ENCODE measurements at places on chromosomes 5 and 9.

DNA sequence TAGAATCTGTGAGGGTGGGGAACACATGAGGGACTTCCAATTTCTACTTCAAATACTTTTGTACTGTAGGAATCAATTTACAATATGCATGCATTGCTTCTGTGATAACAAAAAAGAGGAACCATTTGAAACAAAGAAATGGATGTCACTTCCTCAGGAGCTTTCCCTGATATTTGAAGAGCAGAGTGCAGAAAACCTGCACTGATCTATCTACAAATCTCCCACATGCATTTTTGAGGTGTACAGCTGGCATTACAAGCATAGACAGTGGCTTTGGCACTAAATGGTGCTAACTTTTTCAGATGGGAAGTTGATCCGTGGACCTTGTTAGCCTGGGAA, 27.7 kb downstream of the YIPF5 start:
- no peak for DNase-seq

GRCh38 chr9:105639936-105640335, 22.3 kb upstream of the TAL2 start:
- no peak for DNase-seq

DNA sequence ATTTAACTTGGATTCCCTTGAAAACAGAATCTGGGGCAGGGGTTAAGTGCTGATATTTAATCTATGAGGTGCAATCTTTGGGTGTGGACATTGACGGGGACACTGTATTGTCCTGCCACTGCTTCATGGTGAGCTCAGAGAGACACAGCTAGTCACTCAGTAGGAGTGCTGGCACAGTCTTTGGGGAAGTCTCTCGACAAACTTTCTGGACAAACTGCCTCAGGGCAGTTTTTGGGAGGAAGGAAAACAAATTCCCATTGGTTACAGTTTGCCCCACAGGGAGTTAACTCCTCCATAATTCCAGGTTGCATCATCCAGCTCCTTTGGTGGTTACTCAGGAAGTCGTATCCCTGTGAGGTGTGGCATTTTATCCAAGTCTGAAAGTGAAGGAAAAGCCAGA, 17.9 kb downstream of the HNRNPK start:
- no peak for DNase-seq

DNA sequence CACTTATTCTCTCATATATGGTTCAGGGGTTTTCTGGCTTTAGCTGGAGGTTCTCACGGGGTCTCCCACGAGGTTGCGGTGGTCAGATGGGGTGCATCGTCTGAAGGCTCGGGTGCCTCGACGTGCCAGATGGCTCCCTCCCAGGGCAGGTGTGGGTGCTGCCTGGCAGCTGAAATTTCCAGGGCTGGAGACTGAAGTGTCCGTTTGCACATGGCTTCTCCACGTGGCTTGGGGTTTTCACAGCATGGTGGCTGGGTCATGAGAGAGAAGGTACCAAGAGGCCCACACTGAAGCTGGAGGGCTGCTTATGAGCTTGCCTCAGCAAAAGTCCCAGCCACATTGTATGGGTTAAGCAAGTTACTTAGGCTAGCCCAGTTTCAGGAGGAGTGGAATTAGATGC, 218.6 kb downstream of the AGTPBP1 start:
- no peak for DNase-seq

DNA sequence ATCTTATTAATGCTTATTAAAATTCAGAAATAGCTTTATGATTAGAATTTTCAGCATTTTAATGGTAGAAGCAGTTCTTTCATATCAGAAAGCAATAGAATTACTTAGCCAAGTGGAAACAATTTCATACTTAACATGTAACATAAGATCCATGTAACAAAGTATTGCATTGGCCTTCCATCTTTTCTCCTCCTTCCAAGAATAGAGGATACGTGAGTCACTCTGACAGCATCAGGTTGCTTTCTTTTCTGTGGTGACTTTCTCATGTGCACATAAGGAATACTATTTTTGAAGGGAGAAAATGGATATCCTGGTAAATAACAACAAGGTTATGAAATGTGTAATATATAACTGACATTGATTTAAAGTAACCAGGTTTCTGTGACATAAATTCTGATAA, 272.2 kb downstream of the ANXA1 start:
- no peak for DNase-seq

DNA sequence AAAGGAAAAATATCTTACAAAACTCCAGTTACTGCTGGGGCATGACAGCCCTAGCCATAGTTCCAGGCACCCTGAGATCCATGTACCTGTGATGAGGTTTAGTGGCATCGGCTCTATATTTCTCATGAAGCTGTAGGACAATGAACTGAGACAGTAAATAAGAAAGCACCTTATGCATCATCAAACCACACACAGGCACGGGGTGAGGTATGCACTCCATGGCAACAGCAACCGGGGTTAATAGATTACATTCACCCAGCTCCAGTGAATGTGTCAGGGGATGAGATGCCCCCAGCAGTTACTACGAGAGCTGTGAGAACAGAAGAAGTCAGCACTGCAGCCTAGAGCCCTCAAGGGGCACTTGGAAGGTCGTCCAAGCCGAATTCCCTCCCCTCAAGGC, 162.0 kb upstream of the S1PR3 start:
- DNase-seq: no peak

- no peak for DNase-seq
Observed at GRCh38 chr9:112184946-112185345, 9.8 kb upstream of the SUSD1 start.

- no peak for DNase-seq
Observed at GRCh38 chr5:179345433-179346321, at the start of gene ADAMTS2. Gene ADAMTS2 (minus strand): TSS chr5:179345461. CDS start chr5:179345328, 133 bp downstream.

GRCh38 chr9:89478821-89479668, 18.9 kb downstream of the SEMA4D start:
- no peak for DNase-seq

GRCh38 chr9:135828656-135829055, 78.7 kb downstream of the CAMSAP1 start:
- no peak for DNase-seq

DNA sequence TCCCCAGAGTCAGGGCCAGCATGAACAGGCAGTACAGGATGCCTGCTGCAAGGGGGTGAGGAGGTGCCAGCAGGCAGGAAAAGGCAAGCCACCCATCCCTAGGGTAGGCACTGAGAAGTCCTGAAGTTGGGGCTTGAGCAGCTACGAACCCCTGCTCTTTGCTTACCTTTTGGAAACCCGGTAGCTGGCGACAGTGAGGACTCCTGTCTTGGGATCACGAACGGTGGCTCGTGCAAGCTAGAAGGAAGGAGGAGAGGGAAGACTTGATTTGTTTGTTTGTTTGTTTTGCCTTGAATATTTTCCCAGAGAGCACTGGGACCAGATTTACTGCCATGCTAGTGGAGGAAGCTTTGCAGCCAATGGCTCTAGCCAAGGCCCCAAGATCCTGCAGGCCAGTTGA, 23.7 kb downstream of the P4HA2 start:
- no peak for DNase-seq

DNA sequence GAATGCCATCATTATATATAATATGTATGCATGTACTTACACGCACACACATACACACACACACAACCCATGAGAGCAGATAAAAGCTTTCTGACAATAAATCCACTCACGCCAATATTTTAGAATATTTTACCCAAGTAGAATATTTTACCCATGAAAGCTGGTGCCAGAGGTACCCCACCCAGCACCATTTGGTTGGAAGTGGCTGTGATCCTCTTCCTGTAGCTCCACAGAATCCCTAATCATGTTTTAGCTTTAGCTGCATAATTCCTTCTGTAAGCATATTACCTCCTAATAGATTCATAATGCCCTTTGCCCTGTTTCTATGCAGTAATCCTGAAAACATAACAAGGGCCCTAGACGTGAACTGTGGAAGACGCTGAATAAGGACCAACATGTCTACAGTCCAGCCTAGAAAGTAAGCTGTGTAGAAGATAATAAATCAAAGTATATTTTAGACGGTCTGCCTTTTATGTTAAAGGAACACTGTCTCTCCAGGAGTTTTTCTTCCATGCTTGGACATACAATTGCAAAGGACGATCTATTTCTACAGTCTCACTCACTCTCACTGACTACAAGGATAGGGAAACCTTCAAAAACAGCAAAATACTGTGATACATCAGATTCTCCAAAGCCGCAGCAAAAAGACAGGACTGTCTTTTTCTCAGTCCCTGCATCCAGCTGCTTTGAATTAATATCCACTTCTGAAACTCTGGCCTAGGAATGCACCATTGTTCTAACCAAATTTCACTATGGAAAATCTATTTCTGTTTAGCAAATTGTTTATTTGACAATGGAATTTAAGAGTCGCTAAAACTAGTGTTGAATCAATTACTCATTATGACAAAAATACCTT, 98.2 kb downstream of the USP20 start:
- DNase-seq: no peak

GRCh38 chr9:99748676-99749075, 73.0 kb upstream of the NR4A3 start:
- no peak for DNase-seq

DNA sequence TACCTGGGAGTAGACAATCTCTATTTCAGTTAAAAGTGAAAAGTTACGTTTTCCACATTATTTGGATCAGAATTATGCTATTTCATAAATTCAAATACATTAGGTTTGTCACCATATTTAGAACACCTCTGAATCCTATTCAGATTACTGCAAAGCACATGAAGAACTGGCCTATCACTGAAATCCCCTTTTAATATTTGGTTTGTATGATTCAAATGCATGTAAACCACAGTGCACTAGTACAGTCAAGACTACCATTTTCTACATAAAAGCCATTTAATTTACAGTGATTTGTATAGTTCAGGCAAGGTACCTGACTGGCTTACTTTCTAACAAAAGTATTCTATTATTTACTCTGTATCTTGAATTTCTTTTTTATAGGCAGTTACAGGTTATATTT, 212.5 kb downstream of the MEF2C start:
- no peak for DNase-seq

DNA sequence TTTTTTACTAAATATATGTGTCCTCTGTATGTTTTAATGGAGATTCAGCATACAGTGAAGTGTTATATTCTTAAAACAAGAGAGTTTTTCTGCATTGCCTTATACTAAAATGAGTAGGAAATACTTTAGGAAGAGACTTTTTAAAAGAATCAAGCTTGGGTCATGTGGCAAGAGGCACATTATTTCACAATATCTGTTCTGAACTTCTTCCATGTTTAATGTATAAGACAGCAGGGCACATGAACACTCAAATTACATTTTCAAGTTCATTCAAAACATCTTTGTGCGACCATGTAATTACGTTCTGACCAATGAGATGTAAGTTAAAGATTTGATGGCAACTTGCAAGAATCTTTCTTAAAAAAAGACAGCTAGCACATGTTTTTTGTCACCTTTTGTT, 1055.9 kb downstream of the NR2F1-AS1 start:
- no peak for DNase-seq

- peak; percentile 38 for DNase-seq
Observed at GRCh38 chr9:109143881-109144562, 23.0 kb downstream of the FRRS1L start.

- DNase-seq: no peak
Observed at GRCh38 chr5:149280124-149280523, 8.5 kb downstream of the AFAP1L1 start.

GRCh38 chr5:102975457-102976182, 144.3 kb downstream of the GIN1 start:
- no peak for DNase-seq

DNA sequence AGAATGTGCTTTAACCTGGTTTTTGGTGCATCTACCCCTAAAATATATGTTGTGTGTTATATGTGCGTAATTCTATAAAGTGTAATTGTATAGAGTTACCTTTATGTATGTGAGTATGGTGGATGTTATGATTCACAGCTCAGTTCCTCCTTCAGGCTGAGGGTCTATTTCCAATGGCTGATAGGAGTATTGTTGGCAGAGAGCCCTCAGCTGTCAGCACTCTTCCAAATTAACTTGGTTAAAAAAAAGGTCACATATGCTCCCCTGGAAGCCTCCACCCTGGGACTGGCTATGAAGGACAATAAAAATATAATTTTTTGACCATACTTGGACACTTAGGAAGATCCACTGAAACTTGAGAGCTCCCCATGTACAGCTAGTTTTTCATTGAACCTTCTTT, 250.4 kb upstream of the CDH12 start:
- DNase-seq: no peak

DNA sequence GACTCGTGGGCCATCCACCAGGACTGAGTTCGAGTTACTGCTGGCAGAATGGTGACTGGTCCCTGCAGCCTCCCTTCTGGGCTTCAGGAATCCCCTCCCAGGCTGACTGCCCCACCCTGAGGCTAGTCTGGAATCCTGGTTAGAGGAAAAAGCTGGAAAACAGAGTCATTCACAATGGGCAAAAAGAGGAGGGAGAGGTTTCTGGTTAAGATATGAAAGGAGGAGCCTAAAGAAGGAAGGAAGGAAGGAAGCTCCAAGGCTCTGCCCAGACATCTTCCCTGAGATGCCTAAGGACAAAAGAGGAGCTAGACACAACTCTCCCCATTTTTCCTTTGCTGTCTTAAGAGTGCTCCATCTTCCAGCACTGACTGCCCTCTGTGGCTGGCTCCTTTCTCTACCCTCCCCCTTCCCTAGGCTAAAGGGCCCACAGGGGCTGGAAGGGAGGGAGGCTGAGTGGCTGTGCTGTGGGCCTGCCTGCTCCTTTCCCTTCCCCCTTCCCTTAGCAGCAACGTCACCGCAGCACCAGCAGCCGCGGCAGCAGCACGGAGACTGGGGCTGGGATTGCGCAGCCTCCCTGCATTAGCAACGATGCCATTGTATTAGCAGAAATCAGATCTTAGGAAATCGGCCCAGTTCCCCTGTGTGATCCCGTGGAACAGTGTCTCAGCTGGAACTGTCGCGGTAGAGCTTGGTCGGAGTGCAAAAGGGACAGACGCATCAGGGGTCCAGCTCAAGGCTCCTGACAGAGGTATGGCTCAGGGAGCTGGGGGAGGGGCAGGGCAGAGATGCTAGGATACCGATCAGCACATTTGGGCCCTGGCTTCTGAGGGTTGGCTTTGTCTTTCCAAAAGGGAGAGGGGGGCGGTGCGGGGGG, 48.7 kb downstream of the RUSC2 start:
- DNase-seq: no peak

GRCh38 chr9:136754626-136755301, 3.3 kb downstream of the LCN8 start:
- no peak for DNase-seq

DNA sequence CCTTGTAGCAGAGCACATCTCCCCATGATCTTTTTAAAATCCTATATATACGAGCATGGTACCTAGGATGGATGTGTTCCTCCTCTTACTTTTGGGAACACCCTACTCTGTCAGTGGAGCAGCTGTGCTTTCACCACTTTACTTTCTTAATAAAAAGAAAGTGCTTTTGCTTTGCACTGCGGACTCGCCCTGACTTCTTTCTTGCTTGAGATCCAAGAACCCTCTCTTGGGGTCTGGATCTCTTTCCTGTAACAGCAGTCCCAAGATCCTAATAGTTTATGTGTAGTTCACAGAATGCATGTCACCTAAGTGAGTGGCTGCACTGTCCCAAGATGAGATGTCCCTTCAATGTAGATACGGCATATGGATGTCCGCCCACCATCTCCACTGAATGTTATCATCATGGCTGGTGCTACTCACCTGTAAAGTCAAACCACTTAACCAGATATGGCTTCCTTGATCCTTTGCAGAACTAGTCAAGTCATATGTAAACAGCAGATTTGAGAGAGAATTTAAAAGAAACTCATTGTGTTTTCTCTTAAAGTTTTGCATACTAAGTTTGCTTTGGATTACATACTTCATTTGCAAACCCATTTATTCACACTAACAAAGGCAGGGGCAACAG, 1.9 kb downstream of the FGF1 start:
- DNase-seq: no peak

Data from NCI-H510A (cell line).